ENCODE measurements at places on chromosomes 12 and 14.

DNA sequence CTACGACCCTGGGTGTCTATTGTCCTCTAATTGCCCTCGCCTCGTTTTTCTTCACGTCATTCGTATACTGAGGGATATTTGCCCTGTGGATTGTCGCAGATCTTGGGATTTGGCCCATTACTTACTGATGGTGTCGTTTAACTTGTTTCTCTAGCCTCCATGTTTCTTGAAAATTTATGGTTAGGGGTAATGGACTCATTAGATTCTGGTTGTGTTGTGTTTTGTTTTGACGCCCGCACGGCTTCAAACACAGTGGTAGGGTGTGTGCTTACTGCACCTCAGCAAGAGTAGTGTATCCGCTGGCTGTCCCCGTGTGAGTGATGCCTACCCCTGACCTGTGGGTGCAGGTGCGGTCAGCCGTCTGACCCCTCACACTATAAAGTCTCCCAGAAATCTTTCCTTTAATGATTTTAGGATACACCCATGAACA lies 874 bp upstream of the RNU6-8 start:
- no peak for DNase-seq

GRCh38 chr12:68609998-68610369 lies 715 bp upstream of the RAP1B start:
- no peak for DNase-seq

- DNase-seq: no peak
These were observed 1.6 kb upstream of the DGKA start for GRCh38 chr12:55929306-55929791.

GRCh38 chr12:2248901-2249381 lies 196.2 kb downstream of the CACNA1C start:
- no peak for DNase-seq

- DNase-seq: no peak
These were observed 67.4 kb downstream of the PHLDA1 start for GRCh38 chr12:75964150-75964549.

- DNase-seq: no peak
These were observed 147.0 kb downstream of the PTPRO start for GRCh38 chr12:15469356-15469755.

GRCh38 chr12:25764892-25765291 lies 193.6 kb upstream of the RASSF8 start:
- DNase-seq: peak; percentile 5

DNA sequence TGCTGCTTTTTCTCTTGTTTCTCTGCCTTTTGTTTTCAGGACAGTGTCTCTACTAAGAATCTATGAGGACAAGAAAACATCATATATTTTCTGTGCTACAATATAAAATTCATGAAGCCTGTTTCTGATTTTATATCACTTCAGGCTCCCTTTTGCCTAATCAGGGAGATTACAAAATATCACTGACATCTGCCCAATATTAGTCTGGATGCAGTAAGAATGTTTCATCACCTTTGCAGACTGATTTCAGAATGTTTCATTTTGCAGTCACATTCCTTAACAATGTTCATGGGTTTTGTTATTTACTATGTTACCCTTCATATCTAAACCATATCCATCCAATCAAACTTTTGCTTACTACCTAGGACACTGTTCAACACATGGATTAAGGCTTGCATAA lies 491 bp upstream of the CLEC6A start:
- DNase-seq: no peak

- DNase-seq: no peak
These were observed 32.5 kb downstream of the MMP17 start for GRCh38 chr12:131860472-131861260.

DNA sequence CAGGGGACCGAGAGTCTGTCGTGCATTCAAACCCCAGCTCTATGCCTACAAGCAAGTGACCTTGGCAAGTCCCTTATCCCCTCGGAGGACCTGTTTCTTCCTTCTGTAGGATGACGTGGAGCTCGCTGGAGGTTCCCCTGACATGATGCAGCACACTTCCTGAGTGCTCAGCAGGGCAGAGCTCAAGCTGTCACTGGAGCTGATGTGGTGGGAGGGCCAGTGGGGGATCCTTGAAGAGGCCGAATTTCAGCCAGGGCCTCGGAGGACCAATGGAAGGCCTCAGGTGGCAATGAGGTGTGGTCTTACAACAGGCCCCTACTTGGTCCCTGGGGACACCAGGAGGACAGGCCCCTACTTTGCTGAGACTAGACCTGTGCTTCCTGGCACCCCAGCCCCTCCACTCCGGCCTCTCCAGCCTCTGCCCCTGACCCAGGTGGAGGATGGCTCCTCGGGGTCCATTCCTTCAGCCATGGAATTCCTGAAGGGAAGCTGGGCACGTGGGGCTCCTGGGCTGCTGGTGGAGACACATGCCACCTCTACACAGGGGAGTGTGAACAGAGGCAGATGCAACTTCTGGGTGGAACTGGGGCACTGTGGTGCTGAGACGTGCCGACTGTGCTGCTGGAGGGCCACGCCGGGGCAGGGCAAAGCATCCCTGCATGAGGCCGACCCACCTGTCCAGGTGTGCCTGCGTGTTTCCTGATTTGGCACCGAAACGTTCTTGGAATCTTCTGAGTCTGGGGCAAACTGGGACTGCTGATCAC lies 18.7 kb upstream of the KIF26A start:
- DNase-seq: no peak

DNA sequence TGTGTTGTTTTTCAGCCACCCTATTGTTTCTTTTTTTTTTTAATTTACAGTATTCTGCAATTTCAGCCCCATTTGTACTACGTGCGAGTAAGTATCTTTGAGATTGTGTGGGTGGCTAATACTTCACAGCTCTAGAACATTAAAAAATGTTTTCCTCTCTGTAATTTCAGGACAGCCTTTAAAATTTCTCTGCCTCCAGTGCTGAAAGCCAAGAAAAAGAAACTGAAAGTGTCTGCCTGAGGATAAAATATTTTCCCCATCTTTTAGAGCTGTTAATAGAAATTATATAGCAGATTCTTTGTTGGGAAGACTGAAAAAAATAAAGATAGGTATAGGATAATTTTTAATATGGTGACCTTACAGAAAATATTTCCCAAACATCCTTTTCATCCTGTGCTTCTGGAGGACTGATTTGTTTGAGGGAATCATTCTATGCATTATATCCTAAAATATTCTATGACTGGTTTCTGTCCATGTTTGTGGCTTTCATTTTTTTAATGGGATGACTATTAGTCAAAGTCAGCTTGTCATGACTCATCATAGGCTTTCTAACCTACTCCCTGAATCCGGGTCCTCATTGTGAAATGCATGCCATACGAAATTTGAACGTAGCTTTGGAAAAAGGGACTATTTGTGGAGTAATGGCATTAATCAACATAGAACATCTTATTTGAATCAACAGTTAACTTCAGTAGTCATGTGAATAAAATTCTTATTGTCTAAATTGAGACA lies 10.8 kb upstream of the TCTN2 start:
- peak; percentile 11 for DNase-seq

- no peak for DNase-seq
These were observed 113.4 kb downstream of the DICER1 start for GRCh38 chr14:95043732-95044462.

DNA sequence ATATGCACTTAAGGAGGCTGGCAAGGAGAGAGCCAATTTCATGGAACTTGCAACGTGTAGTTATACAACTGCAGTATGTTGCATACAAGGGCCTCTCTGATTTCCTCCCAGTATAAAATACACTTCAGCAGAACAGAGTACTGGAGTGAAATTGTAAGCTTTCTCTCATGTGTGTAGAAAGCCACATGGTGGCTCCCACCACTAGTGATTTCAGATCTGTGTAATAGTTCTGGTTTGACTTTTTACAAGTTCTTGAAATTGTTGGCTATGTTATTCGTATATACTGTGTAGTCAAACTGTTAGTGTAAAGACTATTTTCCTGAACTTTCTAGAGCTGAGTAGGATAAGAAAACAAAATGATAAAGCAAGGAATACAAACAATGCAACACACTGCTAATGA lies 16.4 kb upstream of the LMO3 start:
- DNase-seq: no peak

DNA sequence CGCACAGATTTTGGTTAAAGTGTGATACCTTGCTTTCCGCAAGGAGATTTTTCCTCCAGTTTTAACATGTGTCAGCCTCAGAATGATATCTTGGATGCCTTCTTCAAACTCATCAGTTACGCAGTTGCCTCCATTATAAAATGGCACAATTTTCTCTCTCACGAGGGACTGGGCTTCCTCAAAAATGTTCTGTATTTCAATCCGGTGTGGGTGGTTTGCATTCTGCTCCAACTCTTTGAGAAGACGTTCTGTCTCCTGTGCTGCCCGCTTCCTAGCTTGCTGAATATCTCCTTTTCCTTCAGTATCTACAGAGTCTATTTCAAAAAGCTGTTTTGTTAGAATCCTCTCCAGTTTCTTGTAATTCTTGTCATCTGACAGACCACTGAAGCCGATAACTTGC lies 1.8 kb downstream of the BAG5 start:
- DNase-seq: no peak

- no peak for DNase-seq
These were observed 1.0 kb downstream of the CD9 start for GRCh38 chr12:6201213-6201608.

DNA sequence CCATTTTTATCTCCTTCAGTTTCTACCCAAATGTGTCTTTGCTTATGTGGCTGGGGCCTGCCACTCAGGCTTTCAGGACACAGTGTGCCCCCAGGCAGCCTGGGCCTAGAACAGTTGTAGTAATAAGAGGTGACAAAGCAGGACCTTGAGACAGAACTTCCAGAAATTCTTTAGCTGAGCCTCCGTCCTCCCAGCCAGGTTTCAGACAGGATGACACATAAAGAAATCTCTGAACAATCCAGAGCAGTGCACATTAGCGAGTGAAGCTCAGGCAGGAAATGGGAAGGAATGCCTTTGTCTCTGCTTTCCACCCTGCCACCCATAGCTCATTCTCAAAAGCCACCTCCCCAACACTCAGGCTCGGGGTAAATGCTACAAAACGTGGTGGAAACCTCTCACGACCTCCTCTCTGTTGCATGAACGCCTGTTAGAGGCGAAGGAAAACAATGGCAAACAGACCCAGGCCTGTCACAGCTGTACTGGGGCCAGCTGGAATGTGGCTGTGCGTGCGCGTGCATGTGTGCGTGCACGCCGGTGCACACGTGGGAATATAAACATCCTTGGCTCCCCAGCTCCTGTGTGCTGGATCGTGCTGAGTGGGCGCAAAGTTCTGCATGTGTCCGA lies 286.7 kb downstream of the ZFP36L1 start:
- DNase-seq: peak; percentile 15

DNA sequence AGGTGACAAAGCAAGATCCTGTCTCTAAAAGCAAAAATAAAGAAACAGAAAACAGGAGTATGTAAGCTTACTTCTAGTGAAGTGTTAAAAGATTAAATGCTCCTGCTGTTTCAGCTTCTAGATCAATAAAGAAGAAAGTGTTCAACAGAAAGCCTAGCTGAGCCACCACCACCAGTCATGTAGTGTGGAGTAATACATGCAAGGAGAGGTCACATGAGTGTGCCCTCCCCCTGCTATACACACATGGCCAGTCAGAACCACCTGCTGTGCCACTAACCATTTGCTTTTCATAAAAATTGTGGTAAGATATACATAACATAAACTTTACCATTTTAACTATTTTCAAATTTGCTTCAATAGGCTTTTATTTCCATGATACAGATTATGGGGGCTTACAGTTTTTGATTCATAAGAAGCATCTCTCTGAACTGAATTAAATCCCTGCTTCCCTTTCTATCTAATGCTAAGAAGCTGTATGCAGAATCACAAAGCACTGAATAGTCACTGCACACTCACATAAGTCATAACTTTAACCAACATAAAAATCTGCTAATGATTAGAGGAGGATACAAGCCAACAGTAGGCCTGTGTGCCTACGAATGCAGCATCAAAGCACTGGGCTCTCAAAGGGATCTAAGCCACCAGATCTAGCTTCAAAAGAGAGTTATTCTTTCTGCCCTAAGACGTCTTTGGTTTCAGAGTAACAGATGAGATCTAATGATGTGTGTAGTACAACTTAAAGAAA lies 515.5 kb downstream of the C12orf50 start:
- no peak for DNase-seq

DNA sequence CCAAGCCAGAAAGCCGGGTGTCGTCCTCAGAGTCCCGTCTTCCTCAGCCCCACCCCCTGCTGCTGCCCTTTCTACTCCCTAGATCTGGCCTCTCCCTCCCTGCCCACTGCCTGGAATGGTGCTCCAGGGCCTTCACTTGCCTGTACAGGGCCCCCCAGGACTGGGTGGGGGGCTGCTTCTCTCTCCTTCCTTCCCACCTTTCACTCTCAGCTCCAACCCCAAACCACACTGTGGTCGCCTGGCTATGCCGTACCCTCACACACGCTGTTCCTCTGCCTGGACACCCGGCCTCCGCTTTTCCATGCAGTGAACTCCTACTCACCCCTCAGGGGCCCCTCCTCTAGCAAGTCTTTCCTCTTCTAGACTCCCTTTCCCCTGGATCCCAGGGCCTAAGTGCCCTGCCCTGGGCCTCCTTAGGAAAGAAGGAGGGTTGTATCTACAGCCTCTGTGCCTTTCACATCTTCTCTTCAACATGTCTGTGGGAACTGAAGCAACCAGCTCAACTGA lies 25.5 kb upstream of the DIO3 start:
- no peak for DNase-seq

- DNase-seq: no peak
These were observed 33.7 kb downstream of the PRKD1 start for GRCh38 chr14:29893989-29894388.

DNA sequence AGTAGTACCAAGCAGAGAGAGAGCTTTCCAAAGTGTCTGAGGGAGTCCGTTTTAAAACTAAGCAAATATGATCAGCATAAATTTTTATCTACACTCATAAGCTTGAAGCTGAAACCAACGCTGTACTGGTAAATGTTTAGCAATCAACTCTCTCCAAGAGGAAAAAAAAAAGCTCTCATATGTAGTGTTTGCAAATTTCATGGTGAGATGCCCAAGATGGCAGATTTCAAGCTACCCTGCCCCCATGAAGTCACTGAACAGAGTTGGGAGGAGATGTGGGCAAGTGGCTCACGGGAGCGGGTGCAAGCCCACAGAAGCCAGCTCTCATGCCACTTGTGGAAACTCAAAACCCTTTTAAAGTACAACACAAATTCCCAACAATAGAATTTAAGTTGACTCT lies 475.8 kb downstream of the BCAT1 start:
- no peak for DNase-seq

All from astrocyte of the cerebellum (primary cell).